ENCODE measurements at places on chromosomes 6 and 20.

- DNase-seq = no peak
These were observed 9.1 kb downstream of the ETV7 start for GRCh38 chr6:36378243-36378920.

DNA sequence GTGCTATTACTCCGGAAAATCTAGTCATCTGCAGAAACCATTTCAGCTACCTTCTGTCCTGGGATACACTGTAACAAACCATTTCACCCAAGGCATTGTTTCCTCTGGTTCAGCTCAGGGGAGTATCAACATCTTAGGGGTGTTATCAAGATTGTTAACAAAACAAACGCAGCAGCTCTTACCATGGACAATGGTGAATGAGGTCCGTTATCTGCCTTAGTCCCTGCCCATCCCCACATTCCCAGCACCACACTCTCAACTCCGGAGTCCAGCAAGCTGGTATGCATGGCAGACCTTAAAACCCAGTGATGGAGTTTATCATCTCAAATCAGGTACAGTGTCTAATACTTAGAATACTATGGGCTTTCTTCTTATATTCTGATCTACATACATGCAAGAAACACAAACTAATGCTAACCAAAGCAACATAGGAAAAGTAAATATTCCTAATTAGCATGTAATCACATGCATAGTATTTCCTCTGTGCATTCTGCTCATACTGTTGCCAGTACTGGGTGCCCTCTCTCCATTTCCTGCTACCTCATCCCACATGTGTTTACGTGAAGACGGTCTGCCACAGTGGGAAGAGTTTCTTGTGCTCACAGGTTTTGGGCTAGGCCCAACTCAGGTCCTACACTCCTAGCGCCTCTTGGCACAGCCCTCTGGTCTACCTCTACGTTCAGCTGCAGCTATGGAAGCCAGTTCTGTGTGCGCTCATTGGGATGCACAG lies 123.9 kb downstream of the DTNBP1 start:
- no peak for DNase-seq

DNA sequence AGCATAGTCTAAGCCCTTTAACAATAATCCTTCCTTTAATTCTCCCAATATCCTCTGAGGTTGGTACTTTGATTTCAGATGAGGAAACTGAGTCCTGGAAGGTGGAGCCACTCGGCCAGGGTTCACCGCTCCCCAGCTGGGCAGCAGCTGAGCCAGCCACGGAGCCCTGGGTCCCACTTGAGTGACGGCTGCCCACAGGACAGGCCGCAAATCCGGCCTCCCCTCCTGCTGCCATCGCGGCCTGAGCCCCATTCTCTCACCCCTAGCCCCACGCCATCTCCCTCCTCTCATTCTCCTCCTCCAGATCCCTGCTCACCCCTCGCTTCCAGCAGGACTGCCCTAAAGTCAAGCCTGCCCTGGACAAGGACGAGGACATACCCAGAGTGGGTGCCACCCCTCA lies 41.4 kb downstream of the AGPAT4 start:
- no peak for DNase-seq

DNA sequence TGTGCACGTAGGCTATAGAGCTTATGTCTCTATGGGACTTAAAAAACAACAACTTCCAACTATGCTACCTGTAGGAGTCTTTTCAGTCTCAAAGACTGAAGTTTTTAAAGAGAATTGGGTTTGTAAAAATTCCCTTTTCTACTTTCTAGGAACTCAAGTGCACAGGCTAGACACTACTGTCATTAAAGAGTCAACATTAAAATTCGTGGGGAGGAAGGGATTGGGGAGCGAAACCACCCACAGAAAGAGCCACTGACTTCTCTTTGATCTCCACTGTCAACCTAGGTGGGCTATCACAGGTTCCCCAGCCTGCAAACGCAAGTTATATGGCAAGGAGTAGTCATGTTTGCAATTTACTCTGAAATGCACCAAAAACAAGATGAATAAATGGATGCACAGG lies 37.7 kb downstream of the ADTRP start:
- DNase-seq = no peak

GRCh38 chr20:61942526-61942925 lies 123.2 kb downstream of the TAF4 start:
- DNase-seq = no peak

- no peak for DNase-seq
These were observed 34.7 kb downstream of the SLC2A4RG start for GRCh38 chr20:63774306-63774705.

DNA sequence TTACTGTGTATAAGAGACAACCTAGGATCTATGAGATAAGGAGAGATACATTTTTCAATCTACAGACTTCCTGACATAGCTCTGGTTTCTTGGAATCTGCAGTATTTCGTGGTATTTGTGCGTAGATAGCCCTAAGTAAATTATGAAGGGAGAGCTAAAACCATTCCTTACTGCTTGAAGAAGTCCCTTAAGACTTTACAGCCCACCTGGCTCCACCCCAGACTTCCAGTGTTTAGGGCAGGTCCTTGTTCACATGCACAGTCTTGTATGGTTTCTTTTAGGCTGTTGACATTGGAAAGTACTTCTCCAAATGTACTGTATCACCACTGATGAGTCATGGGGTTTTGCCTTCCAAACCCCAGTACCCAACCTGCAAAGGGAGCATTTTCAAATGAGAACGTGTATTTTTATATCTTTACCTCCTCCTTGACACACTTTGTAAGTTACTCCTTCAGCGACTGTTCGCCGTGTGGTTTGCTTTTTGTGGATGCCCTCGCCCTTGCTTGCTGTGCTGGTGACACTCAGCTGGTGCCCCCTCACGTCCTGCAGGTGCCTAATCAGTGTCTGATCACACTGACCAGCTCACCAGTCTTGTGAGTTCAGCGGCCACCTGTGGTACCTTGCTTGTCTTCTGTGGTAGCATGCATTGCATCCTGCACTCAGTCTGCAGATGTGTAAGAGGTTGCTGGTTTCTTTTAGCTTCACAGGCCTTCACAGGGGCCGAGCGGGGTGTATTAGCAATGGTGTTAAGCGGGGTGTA lies 73.3 kb downstream of the IGF2R start:
- no peak for DNase-seq

DNA sequence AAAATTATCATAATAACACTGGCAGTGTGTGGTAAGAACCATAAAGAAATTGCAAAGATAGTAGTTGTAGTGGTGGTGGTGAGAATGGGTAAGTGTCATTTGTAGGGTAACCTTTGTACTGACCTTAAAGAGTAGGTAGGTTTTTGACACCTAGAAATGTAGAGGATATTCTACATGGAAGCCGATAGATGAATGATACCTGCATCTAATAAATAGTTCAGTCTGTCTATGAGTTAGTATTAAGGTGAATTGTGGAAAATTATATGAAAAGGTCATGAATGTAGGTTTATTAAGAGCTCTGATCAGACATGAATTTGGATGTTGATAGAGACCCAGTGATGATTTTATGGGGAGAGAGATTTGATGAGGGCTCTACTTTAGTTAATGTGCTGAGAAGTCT lies 78.1 kb downstream of the MYO6 start:
- DNase-seq = no peak

- DNase-seq = no peak
These were observed 805 bp downstream of the PHF1 start for GRCh38 chr6:33411632-33412005.

- DNase-seq = no peak
These were observed 70.5 kb downstream of the NINL start for GRCh38 chr20:25514747-25515340.

DNA sequence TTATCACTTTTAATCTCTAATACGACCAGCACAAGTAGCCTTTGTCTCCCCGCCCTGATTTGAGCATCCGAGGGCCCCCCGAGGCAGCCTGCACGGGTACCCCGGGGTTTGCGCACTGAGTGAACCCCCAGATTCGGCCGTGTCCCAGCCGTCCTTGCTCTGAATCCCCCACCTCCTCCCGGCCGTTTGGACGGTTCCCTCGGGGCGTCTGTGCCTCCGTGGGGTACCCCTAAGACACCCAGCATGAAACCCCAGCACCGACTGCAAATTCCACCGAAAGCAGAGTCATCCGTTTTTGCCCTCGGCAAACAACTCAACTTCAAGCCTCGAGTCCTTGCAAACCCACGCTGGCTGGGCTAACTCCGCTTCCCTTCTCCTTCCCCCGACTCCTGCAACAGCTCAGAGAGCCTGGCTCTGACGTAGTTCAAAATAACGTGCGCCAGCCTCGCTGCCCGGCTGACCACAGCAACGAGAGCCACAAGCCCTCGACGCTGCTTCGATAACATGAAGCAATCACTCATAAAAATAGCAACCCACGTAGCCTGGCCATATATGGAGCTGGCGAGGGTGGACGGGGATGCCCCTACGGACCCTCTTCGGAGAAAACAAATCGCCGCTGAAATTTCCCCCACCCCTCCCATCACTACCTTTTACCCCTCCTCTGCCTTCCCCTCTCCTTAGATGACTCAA lies 764 bp upstream of the SNAP25 start:
- peak; percentile 86 for DNase-seq

GRCh38 chr6:149452037-149452939 lies 32.5 kb downstream of the ZC3H12D start:
- peak; percentile 61 for DNase-seq

DNA sequence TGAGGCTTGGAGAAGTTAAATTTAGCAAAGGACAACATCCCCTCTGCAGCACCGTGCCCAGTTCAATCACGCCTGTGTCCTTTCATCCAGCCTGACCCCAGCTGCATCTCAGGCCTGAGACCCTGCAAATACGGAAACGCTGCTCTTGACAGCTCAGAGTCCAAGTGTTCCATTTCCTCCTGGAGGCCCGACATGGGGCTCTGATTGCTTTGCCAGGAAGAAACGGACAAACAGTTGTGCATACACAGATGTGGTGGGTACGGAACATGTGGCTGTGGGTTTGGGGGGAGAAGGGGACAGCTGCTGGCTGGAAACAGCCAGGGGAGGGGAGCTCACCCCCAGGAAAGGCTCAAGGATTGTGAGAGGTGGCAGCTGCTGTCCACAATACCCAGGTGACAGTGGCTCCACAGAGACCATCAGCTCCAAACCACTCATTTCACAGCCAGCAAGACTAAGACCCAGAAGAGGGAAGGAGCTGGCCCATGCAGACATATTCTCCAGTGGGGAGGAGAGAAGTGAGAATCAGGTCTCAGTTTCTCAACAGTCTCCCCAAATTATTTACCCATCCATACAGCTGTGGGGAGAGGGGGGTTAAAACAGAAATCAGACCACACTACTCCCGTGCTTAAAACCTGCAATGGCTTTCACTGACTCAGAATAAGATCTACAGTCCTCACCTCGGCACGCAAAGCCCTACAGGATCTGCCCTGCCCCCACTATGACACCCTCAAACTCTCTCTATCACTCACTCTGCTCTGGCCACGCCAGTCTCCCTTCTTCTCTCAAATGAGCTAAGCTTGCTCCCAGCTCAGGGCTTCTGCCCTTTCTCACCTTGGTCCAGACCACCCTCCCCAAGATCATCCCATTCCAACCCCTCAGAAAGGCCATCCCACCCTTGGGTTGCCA lies 89.1 kb downstream of the PREX1 start:
- DNase-seq = no peak

- DNase-seq = no peak
These were observed 69.0 kb upstream of the TENT5A start for GRCh38 chr6:81821449-81821848.

- no peak for DNase-seq
These were observed 4.3 kb upstream of the AKIRIN2 start for GRCh38 chr6:87706187-87706966.

DNA sequence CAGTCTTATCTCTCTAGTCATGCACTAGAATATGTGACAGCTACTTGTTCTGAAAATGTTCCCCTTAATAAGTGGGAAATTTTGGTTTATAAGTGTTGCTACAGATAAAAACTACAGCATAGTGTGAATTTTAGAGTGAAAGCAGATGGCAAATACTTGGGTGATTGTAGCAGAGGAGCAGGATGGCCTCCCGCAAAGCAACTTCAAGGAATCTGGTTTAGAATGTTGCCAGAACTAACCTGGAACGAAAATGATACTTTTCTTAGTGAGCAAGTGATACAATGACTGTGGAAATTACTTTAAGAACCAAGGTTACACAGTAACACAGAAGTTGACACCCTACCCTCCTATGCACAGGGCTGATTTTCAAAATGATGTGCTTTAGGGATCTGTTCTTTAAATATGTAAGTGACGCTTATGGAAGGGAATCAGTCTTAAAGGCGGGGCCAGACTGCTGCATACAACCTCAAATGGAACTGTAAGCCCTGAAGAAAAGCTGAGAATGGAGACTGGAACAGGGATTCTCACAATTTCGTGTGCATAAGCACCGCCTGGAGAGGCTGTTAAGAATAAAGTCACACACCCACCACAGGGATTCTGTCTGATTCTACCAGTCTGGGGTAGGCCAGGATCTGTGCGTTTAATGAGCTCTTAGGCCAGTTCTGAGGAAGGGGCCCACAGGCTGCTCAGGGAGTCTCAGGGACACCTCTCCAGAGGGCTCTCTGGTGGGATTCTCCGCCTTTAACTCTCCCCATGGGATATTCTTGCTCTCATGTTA lies 97.9 kb downstream of the FYN start:
- DNase-seq = no peak

- DNase-seq = no peak
These were observed 42.1 kb upstream of the ARMC2 start for GRCh38 chr6:108806171-108806570.

DNA sequence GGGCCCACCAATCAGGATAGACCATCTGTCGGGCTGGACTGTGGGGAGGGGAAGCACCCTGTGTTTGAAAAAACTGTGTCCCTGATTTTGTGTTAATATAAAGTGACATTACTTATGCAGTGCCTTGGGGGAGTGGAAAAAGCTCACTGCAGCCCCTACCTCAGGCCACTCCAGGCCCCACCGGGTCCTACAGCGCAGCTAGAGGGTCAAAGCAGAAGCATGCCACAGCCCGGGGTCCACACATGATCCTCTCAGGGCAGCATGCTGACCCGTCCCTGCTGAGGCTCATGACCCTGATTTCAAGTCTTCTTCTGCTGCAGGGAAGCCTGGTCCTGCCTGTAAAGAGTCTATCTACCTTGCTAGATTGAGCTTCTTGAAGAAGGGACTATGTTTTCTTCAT lies 133.0 kb upstream of the PLCB4 start:
- DNase-seq = no peak

DNA sequence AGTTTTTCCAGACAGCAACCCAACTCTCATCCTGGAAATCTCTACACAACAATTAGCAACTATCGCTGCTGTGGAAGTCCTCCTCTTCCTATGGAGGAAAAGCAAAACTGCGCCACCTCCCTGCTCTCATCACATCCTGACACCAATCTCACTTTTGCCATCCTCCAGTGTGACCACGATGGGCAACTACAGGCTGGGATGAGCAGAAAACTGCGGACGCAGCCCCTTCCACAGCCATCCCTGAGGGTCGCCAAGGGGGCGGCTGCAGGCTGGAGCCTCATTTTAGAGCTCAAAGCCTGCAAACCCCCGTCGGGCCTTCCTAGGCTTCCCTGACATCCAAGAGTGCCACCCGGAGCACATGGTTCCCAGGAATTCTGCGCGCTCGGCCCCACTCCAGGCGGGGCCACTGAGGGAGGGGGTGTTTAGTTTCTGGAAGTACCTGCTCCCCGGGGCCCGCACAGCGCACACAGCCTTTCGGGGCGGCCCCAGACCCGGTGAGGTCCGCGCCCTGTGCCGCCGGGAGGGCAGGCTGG lies 1.2 kb downstream of the TCFL5 start:
- no peak for DNase-seq

- no peak for DNase-seq
These were observed 9.3 kb downstream of the OR2H1 start for GRCh38 chr6:29466241-29466640.

- DNase-seq = no peak
These were observed 101.4 kb upstream of the NHSL1 start for GRCh38 chr6:138600726-138601125.

- no peak for DNase-seq
These were observed 443.9 kb upstream of the CDH4 start for GRCh38 chr20:60808003-60808672.

GRCh38 chr6:41759905-41760579 lies 12.8 kb upstream of the PGC start:
- no peak for DNase-seq

GRCh38 chr6:145839653-145840052 lies 25.1 kb upstream of the FBXO30 start:
- no peak for DNase-seq

Measured in HuH-7 (cell line).